ENCODE measurements at places on chromosomes 1 and 21.

- no peak for DNase-seq
Observed at GRCh38 chr1:35768350-35769187, 1.2 kb downstream of the CLSPN start.

- peak; percentile 62 for DNase-seq
Observed at GRCh38 chr1:150560011-150560438, 10.8 kb downstream of the ADAMTSL4 start.

DNA sequence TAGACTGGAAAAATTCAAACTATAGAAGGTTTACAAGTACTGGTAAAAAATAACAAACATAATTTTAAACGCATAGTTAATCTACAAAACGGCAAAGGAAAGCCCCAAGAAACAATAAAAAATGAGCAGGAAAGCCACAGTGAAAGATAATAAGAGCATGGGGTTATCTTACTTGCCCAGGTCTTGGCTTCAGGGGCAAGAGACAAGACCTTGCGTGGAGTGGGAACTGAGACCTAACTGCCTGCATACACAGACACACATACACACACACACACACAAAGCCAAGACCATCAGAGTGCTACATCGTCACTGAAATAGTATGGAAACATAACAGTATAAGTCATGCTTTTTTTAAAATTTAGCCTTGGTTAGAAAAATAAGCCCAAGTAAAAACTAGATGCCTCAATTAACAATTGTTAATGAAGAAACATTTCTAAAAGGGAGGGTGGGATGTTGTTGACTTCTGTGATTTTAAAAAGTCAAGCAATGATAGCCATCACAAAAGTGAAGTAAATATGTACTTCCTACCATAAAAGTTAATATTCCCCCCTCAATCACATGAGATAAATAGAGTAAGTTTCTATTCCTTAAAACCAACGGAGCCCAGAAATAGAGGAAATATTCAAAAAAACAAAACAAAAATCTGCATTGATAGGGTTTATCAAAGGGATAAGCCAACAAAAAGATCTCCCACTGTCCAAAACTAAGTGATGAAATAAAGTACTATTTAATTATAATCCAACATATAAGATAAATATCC, 29.4 kb upstream of the CRP start:
- no peak for DNase-seq

DNA sequence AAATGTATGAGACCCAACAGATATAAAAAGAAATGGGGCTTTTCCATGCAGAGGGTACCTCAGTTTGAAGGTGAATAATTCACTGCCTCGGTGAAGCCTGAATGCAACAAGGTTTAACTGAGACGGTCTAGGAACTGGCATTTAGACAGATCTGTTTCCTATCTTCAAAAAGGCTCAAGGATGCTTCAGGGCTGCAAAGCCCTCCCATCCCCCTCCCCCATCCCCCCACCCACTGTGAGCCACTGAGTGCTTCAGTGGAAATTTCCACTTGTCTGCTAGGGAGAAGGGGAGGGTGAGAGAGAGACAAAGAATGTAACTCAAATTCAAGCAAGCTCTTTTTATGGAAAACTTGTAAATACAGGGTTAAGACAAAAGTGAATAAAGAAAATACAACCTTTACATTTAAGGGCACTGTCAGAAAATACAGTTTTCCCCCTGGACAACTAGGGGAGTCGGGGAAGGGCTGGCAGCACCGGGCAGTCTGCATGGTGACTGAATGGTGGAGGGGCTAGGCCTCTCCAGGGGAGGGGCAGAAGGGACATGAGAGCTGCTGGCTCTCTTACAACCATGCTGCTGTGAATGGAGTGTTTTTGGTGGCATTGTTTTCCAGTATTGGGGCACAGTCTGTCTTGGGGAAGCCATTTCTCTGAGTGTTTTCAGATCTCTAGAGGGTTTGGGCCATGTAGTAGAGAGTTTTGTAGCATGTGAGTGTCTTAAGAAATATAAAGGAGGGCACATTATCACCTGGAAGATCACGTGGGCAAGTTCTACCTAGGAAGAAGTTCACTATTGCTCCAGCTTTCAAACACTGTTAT, 56.7 kb downstream of the MRPS6 start:
- DNase-seq, result no peak

DNA sequence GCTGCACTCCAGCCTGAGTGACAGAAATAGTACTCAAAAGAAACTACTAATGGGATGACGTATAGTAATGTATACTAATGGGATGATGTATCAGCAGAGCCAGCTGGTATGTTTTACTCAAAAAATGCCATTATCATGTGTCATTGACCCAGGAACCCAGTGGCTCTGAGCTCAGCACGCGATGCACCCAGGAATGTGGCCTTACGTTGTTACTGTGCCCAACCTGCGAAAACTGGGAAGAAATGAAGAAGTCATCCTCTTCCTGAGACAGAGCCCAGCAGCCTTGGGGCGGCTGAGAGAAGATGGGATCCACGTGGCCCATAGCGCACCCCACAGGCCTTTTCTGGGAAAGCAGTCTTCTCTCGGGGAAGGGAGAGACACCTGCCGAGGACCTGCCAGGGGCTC, 8.8 kb downstream of the UBE2J2 start:
- DNase-seq, result no peak

DNA sequence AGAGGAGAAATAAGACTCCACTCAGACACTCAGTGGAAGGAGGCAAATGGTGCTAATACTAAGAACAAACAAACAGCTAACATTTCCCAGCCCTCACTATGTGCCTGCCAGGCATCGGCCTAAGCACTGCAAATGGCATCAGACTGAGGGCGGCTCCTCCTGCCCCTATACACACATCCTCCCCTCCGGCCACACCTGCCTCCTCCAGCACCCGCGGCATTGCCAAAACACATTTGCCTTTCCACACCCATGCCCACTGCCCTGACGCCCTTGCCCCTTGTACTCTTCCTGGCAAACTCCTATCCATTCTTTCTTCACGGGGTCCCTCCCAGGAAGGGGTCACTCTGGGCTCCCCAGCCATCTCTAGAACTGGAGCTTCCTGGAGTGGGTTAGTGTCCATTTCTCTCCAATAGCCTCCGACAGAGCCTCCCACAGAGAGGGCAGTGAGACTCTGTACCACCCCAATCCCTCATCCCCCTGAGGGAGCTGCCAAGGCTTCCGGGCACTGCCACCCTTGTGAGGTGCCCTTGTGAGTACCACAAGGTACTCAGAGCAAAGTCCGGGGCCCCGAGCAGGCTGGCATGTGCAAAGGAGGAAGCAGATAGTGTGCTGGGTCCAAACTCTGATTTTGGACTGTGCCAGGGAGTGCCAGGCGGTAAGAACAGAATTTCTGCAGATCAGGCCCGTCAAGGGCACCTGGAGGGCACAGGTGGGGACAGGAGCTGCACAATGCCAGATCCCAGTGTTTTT, 959 bp downstream of the AKR7A3 start:
- DNase-seq, result no peak

- DNase-seq, result no peak
Observed at GRCh38 chr1:100404821-100405220, 52.5 kb downstream of the CDC14A start.

- DNase-seq, result no peak
Observed at GRCh38 chr1:29556657-29557056, 320.3 kb downstream of the PTPRU start.

GRCh38 chr1:226690460-226690982, 48.6 kb downstream of the ITPKB start:
- no peak for DNase-seq

- no peak for DNase-seq
Observed at GRCh38 chr1:86155807-86156565, 586 bp downstream of the COL24A1 start.

- no peak for DNase-seq
Observed at GRCh38 chr1:208318150-208318734, 74.1 kb upstream of the PLXNA2 start.

- no peak for DNase-seq
Observed at GRCh38 chr1:50917138-50918137, 42.6 kb downstream of the FAF1 start.

DNA sequence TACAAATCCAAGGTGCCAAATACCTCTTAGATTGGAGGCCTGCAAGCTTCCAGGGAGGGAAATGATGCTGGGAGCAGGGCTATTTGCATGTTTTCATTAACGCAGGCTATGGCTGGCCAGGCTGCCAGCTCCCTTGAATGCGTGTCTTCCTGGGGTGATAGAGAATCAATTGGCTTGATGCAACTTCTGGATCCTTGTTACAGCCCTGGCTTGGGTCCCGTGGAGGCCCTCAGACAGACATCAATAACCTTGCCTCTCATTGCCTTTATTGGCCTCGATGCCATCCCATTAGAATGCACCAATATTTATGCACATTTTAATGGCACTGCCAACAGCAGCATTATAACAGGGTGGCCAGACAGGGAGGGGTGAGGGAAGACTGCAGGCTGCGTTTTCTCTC, 54.0 kb downstream of the TNR start:
- no peak for DNase-seq

GRCh38 chr1:45065083-45065482, 53.0 kb downstream of the UROD start:
- DNase-seq, result no peak

- no peak for DNase-seq
Observed at GRCh38 chr21:33755354-33755753, 113.1 kb downstream of the ITSN1 start.

GRCh38 chr1:162878000-162878596, 17.1 kb upstream of the CCDC190 start:
- peak; percentile 71 for DNase-seq

GRCh38 chr1:182015360-182015759, 46.2 kb downstream of the ZNF648 start:
- no peak for DNase-seq

- DNase-seq, result no peak
Observed at GRCh38 chr1:224851848-224852261, 77.6 kb upstream of the DNAH14 start.
